ENCODE measurements at places on chromosomes 2 and 18. TPM values are rescaled to one million over a fixed set of nuclear protein-coding genes. Genes with fewer than 3 reads are reported as not detected.
A peak's percentile ranks its signal among the peaks of the same experiment; 100 is the strongest.

- H3K27ac ChIP-seq: no peak overlapping the region
- DNase-seq: no peak
Observed at GRCh38 chr2:232508251-232508650, 11.9 kb upstream of the PRSS56 start.

DNA sequence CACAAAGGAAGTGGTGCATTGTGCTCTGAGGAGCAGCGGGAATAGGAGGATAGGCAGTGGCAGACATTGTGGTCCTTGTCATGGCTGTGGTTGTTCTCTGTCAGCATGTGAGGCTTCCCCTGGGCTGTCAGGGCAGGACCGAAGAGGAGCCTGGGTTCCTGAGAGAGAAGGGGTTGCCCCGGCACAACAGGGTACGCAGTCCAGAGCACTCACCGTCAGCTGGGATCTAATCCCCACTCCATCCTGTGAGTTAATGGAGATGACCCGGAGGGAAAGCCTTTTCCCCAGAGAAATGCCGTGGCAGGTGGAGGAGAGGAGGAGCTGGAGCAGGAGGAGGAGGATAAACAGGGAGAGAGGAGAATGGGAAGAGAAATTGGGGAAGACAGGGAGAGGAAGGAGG lies 396.7 kb upstream of the HS6ST1 start:
- no peaks in the 10 kb centered on the region for H3K36me3 ChIP-seq
- H3K27ac ChIP-seq: no peak overlapping the region
- no peaks in the 10 kb centered on the region for H3K4me1 ChIP-seq
- no peaks in the 10 kb centered on the region for H3K27me3 ChIP-seq
- H3K4me3 ChIP-seq: no peak overlapping the region

GRCh38 chr2:169365029-169365480 lies 2.7 kb upstream of the LRP2 start:
- peaks cover 42% of the 10 kb centered on the region for H3K4me1 ChIP-seq
- peaks cover 32% of the 10 kb centered on the region for H3K27me3 ChIP-seq
- H3K36me3 ChIP-seq: no peaks in the 10 kb centered on the region
- H3K4me3 ChIP-seq: peak overlapping the region; percentile 45
- no peak for DNase-seq

- H3K27me3 ChIP-seq: no peaks in the 10 kb centered on the region
- DNase-seq: no peak
- H3K36me3 ChIP-seq: no peaks in the 10 kb centered on the region
- no peak overlapping the region for H3K4me3 ChIP-seq
Observed at GRCh38 chr2:1613731-1614354, 130.5 kb downstream of the PXDN start.

GRCh38 chr18:63105636-63106316 lies 213.8 kb downstream of the BCL2 start:
- H3K36me3 ChIP-seq: no peaks in the 10 kb centered on the region
- no peaks in the 10 kb centered on the region for H3K27me3 ChIP-seq
- no peaks in the 10 kb centered on the region for H3K4me1 ChIP-seq
- H3K4me3 ChIP-seq: no peak overlapping the region
- DNase-seq: no peak

The FECH gene
- 38.8 TPM for total RNA-seq

The ALLC gene
- total RNA-seq: not detected

DNA sequence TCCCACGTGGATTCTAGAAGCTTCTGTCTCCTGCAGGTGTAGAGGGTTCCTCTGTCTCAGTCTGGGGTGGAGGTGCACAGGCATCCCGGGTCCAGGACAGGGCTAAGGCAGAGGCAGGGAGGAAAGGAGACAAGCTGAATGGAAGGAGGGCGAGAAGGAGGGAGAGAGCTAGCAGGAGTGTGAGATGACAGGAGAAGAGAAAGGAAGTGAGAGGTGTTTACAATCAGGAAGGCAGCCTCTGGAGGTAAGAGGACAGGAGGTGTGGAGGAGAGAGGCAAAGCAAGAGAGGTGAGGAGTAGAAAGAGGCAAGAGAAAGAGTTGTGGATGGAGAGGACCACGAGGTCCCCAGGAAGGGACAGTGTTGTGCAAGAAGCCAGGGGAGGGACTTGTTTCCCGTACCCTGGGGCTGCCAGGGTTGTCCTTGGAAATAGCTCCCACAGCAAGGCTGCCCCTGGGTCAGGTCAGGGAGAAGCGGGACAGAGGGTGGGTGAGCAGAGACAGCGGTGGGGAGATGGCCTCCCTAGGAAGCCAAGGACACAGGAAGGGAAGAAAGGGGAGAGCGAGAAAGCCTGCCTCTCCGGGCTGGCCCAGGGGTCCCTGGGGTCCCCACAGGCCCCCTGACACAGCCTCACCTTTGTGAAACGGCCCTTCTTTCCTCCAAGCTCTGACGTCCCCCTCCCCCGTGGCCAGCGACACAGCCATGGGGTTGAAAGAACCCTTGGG lies 136.9 kb downstream of the CYP26B1 start:
- H3K36me3 ChIP-seq: no peaks in the 10 kb centered on the region
- H3K27me3 ChIP-seq: no peaks in the 10 kb centered on the region
- H3K4me1 ChIP-seq: no peaks in the 10 kb centered on the region
- DNase-seq: no peak

GRCh38 chr2:49737606-49738005 lies 583.3 kb upstream of the FSHR start:
- no peak for DNase-seq
- no peaks in the 10 kb centered on the region for H3K4me1 ChIP-seq
- no peak overlapping the region for H3K4me3 ChIP-seq
- no peaks in the 10 kb centered on the region for H3K36me3 ChIP-seq
- H3K27ac ChIP-seq: no peak overlapping the region

The AMER3 gene
- 1.4 TPM for total RNA-seq

The DNAJC5G gene
- total RNA-seq: 0.71 TPM

The FAM237A gene
- total RNA-seq: not detected

The LRRTM1 gene
- total RNA-seq: 2.1 TPM

DNA sequence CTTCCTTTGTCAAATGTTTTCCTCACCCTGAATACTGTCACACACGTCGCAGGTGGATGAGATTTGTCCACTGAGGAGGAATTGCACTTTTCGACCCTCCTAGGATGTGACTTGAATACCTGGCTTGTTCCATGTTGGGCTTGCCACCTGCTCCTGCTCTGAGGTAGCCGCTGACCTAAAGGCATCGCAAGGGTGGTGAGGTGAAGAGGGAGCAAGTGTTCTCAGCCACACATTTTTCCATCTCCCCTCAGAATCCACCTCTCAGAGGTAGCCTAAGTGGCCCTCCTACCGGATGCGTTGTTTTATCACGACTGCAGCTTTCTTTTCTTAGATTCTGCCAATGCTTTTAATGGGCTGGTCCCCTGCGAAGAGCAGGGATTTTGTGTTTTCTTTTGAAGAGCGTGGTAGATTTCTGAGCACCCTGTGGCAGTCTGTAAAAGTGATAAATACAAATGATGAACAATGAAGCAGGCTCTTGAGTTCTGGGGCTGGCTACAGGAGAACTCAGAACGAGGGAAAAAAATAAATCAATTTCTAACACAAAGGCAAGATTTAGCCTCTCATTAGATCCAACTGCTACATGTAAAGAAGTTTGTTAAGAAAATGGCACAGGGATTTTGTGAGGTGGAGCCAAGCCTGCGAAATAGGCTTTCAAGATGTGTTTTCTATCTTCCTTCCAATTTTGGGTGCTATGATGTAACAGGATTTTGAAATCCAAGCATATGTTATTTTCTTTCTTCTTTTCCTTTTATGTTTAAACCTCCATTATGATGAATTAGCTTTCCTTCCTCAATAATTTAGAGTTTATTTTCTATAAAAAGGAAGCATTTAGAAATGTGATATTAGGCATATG lies 386.7 kb downstream of the TGIF1 start:
- no peaks in the 10 kb centered on the region for H3K36me3 ChIP-seq
- no peak for DNase-seq
- no peak overlapping the region for H3K4me3 ChIP-seq
- no peaks in the 10 kb centered on the region for H3K4me1 ChIP-seq

GRCh38 chr2:175151791-175152190 lies 16.2 kb downstream of the ATF2 start:
- no peaks in the 10 kb centered on the region for H3K27me3 ChIP-seq
- no peak overlapping the region for H3K4me3 ChIP-seq
- no peak overlapping the region for H3K27ac ChIP-seq
- peaks cover 37% of the 10 kb centered on the region for H3K4me1 ChIP-seq
- DNase-seq: no peak

- no peaks in the 10 kb centered on the region for H3K4me1 ChIP-seq
- no peaks in the 10 kb centered on the region for H3K36me3 ChIP-seq
- H3K27ac ChIP-seq: no peak overlapping the region
- no peaks in the 10 kb centered on the region for H3K27me3 ChIP-seq
- no peak for DNase-seq
- H3K4me3 ChIP-seq: no peak overlapping the region
Observed at GRCh38 chr18:21265971-21266673, 24.1 kb downstream of the GREB1L start.

The HOXD8 gene
- total RNA-seq: 10.2 TPM

All from sigmoid colon (tissue), 7 donors.